ENCODE measurements at places on chromosomes 6 and 20.

GRCh38 chr6:122913558-122913957 lies 82.5 kb upstream of the CLVS2 start:
- no peak for DNase-seq

DNA sequence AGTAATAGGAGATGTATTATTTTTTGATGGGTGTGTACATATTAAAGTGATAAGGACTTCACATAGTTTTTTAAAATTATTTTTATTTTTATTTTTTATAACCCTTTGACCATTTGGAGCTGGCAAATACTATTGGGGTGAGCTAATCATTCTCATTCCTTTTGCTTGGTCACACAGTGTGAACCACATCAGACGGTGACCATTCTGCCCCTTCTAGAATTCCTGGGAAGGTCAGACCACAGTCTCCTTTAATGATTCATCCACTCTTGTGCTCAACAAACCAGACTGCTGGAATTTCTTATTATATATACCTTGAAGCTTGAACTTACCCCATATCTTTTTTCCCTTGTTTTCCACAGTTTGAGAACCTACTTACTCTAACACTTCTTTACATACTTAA lies 23.9 kb upstream of the PRL start:
- DNase-seq, result no peak

GRCh38 chr6:14626556-14626955 lies 509.0 kb downstream of the CD83 start:
- DNase-seq, result no peak

GRCh38 chr20:20286061-20286460 lies 81.8 kb upstream of the INSM1 start:
- no peak for DNase-seq

DNA sequence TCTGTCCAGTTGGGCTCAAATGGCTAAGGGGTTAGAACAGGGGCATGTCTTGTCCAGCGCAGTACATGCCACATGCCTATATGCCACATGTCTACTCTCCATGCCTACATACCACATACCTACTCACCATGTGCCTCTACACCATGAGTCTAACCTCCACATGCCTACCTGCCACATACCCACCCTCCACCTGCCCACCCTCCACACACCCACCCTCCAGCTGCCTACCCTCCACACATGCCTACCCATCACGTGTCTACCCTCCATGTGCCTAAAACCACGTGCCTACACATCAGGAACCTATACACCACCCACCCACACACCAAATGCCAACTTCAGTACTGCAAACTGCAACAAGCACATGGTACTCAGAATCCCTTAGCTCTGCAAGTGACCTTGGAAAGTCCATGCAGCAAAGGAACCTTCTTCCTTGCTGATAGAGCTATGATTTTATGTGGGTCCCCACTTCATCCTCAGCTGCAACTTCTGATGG lies 113.0 kb upstream of the CST7 start:
- DNase-seq, result no peak

DNA sequence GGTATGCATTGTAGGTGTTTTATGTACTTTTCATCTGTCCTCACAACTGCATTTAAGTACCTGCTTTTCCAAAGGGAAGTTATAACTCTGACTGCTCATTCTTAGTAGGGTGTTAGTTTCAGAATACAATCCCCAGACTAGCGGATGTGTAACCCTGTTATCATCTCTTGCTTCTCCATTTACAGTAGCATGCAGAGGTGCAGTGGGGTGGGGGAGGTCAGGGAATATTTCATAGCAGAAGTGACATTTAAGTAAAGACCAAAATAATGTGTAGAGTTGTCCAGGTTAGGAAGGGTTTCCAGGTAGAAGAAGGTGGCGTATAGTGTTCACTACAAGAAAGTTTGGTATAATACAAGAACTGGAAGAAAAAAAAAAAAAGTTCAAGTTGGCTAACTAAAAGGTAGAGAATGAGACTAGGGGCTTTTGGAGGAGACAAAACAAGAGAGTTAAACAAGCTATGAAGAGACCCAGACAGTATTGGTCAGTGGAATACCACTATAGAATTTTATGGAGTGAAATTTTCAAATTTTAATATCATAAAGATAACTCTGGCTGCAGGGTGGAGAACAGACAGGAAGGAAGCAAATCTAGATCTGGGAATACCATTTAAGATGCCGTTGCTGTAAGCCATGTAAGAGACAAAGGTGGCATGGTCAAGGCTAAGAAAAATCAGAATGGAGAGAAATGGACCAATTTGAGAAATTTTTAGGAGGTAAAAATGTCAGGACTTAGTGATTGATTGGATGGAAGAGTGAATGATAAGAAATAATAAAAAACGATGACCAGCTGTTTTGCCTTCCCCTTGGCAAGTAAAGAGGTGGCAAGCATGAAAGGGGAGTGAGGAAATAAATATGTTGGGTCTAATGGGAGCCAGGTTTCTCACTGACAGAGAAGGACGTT lies 2.2 kb upstream of the AHI1 start:
- no peak for DNase-seq

- DNase-seq, result no peak
Observed at GRCh38 chr20:7829776-7830175, 110.5 kb downstream of the HAO1 start.

- DNase-seq, result no peak
Observed at GRCh38 chr6:150894935-150895552, 29.5 kb downstream of the MTHFD1L start.

GRCh38 chr6:48194596-48195295 lies 83.7 kb upstream of the PTCHD4 start:
- DNase-seq, result no peak

DNA sequence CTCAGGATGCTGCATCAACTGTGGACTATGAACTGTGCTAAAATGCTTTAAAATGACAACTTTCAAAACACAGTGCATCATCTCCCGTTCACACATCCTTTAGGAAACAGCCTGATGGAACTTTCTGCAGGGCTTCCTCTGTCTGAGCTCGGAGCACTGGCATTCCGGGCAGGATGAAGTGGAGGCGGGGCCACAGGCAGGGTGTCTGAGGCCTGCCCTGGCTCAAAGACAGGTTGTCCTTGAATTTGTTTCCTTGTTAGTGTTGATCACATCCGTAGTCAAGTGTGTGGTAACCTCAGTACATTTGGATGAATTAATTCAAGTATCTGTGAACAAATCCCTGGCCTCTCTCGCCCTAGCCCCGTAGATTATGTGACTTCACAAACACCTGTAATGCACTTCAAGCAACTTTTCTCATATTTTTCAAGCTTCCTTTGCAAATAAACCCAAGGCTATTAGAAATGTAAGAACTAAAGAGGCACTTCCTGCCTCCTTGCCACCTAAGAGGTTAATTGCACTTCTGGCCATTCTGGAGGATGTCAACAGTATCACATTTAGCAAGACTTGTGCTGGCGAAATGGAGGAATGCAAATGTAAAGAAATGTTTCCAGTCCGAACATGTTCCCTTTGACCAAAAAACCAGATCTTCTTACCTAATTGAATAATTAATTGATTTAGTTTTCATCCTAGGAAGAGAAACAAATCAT lies 3.1 kb downstream of the CD93 start:
- no peak for DNase-seq

GRCh38 chr20:31652917-31653396 lies 15.2 kb downstream of the COX4I2 start:
- no peak for DNase-seq

DNA sequence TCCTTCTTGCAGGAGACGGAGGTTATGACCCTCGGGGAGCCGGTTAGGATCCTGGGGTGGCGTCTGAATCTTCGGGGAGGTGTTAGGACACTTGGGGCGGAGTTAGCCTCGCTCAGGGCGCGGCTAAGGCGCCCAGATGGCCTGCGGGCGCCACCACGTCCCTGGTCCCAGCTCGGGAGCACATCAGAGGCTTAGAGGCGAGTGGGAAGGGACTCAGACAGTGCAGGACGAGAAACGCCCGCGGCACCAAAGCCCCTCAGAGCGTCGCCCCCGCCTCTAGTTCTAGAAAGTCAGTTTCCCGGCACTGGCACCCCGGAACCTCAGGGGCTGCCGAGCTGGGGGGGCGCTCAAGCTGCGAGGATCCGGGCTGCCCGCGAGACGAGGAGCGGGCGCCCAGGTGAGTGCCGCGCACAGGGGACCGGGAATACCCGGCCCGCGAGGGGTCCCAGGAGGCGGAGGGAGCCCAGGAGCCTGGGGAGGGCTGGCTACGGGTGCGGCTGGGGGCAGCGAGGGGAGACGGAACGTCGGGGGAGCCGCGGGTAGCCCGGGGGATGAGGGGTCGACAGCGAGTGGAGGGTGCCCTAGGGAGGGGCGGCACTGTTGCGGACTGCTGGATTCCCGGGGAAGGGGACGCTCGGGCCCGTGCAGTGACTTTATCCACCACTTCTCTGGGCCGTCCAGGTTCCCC lies at the start of gene HCK:
Gene HCK, plus strand, starts transcription at position 153 of the 688 bp plus-strand sequence.
- peak; percentile 50 for DNase-seq

GRCh38 chr6:34249469-34250261 lies 859 bp upstream of the SMIM29 start:
- no peak for DNase-seq

DNA sequence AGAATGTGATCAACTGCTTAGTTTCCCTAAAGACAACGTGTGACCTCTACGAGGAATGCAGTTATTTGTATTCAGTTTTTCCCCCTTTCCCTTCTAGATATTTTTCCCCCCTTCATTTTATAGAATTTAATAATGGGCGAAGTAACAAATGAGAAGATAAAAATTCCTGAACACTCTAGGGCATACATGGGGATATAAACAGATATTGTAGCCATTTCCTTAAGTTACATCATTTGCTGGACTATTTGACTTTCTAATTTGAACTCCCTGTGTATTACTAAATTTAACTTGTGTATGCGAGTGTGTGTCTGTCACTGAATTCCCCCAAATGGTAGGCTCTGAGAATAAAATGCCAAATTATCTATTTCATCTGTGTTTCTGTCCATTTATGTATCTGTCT lies 99.0 kb upstream of the ZFP64 start:
- no peak for DNase-seq

DNA sequence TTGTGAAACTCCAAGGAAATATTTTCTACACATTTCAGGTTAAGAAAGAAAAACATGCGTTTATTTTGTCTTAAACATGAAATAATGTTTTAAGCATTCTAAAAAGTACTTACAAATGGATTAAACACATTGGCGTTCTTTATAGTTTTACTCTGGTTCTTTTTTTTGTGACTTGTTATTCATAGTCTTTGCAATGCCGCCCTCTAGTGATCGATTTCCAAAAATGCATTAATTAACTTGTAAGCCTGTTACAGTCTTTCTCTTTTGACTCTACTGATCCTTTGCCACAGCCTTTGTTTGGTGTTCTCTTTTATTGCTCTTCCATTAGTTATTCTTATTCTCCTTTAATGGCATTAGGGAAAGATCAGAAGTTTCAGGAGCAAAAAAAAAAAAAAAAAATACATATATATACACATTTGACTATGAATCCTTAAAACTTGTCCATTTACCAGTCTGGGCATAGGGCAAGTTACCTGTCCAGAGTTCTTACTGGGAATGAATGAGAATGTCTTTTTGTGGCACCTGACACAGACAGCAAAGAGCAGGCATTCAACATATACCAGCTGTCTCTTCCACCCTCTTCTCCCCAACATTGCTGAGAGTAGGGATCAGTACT lies 59.9 kb downstream of the MACROD2 start:
- DNase-seq, result peak; percentile 62

- DNase-seq, result peak; percentile 32
Observed at GRCh38 chr6:81075974-81076373, 676.5 kb downstream of the TENT5A start.

GRCh38 chr20:62808211-62808865 lies 3.7 kb downstream of the OGFR start:
- DNase-seq, result peak; percentile 76

- DNase-seq, result no peak
Observed at GRCh38 chr6:37482606-37483251, 17.0 kb downstream of the CCDC167 start.

GRCh38 chr6:49233483-49233882 lies 229.6 kb downstream of the MMUT start:
- DNase-seq, result no peak

GRCh38 chr6:18241208-18242038 lies 22.9 kb downstream of the DEK start:
- DNase-seq, result no peak

DNA sequence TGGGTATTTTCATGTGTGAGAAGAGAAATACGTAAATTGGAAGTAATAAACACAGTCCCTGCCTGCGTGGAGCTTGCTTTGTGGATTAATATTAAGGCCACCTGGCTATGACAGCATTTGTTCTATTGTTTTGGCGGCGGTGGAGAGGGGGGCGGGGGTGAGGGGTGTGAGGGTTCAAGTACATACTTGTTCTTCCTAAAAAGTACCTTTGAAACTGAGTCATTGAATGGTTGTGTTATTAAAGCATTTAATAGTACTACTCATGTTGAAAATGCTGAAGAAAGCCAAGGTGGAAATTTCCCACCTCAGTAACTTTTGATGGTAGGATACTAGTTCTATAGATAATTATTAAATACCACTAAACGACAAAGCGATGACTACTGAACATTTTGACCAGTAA lies 95.0 kb downstream of the FOXC1 start:
- DNase-seq, result no peak

- DNase-seq, result no peak
Observed at GRCh38 chr6:160431791-160432404, 83.7 kb downstream of the SLC22A3 start.

DNA sequence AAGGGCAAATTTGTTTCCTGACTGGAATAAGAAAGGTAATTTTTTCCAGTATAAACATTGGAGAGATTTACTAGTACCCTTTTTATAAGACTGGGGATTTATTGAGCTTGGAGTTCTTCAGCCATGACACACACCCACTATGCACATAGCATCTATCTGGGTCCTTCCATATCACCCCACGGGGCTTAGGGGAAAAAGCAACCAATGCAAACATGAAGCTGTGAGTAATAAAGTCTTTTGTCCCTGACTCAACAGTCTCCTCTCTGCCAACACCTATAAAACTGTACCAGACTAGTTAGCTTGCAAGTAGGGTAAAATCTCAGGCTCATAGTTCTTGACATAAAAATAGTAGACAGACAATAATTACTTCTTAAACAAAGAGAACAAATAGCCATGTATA lies 23.4 kb downstream of the COL21A1 start:
- DNase-seq, result no peak

DNA sequence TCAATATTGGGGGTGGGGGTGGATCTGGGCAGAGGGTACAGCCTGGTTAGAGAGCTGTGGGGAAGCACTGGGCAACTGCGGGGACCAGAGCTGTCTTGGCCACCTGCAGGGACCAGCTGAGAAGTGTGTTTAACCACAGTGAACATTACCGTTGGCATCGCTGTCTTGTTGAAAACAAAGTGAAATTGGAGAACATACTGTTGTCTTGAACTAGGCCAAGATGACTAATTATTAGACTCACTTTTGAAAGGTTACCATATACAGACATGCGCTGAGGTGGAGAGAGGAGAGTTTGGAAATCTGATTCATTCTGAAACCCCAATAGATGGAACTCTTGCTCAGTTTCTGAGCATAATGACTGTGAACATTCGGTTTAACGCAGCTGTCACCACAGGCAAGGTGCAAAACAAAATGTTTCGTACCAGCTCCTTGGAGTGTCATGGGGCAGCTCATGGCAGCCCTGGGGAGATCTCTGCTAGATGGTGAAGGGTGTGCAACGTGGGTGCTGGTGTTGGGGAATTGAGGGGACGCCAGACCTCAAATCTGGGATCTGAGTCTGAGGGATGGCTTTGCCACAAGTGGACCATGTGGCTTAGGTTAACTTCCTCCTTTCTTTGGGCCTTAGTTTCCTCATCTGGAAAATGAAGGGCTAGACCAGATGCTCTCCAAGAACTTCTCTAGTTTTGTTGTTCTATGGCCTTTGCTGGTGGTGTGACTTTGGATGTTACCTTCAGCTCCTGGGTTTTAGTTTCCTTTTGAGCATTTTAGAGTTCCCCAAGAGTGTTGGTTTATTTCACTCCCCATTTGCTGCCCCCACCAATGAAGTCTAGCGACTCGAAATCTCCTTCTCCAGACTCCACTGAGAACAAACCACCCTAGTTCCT lies 24.6 kb upstream of the GTSF1L start:
- no peak for DNase-seq
